Activated naive CD4-positive, alpha-beta T cell treated with anti-CD3 and anti-CD28 coated beads, Interleukin-2, amount 50 U/mL, for 72 hours (primary cell): ENCODE measurements at places on chromosomes 5 and 9. TPM values are rescaled to one million over a fixed set of nuclear protein-coding genes. Genes with fewer than 3 reads are reported as not detected.

- DNase-seq, result no peak
Measured at GRCh38 chr5:14155739-14156138, 12.6 kb downstream of the TRIO start.

DNA sequence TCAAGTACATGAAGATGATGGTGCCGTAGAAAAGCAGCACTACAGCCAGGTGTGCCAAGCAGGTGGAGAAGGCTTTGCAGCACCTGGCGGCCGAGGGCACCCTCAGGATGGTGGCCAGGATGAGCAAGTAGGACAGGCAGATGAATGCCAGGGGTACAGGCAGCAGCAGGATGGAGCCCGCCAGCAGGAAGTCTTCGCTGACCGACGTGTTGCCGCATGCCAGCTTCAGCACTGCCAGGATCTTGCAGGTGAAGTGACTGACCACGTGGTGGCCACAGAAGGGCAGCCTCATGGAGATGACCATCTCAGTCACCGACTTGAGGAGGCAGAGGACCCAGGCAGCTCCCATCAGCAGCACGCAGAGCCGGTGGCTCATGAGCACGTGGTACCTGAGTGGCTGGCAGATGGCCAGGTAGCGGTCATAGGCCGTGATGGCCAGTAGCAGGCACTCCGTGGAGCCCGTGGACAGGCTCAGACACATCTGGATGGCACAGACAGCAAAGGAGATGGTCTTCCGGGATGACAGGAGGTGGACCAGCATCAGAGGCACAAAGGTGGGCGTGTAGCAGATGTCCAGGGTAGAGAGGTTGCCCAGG, 482 bp downstream of the OR13J1 start:
- DNase-seq, result no peak

Gene FOXD4
- total RNA-seq, result not detected

- DNase-seq, result no peak
Measured at GRCh38 chr9:73114958-73115357, 36.7 kb upstream of the ANXA1 start.

- no peak for DNase-seq
Measured at GRCh38 chr5:140073296-140073695, 30.2 kb upstream of the NRG2 start.

GRCh38 chr5:101966476-101966875, 329.6 kb downstream of the SLCO4C1 start:
- no peak for DNase-seq

DNA sequence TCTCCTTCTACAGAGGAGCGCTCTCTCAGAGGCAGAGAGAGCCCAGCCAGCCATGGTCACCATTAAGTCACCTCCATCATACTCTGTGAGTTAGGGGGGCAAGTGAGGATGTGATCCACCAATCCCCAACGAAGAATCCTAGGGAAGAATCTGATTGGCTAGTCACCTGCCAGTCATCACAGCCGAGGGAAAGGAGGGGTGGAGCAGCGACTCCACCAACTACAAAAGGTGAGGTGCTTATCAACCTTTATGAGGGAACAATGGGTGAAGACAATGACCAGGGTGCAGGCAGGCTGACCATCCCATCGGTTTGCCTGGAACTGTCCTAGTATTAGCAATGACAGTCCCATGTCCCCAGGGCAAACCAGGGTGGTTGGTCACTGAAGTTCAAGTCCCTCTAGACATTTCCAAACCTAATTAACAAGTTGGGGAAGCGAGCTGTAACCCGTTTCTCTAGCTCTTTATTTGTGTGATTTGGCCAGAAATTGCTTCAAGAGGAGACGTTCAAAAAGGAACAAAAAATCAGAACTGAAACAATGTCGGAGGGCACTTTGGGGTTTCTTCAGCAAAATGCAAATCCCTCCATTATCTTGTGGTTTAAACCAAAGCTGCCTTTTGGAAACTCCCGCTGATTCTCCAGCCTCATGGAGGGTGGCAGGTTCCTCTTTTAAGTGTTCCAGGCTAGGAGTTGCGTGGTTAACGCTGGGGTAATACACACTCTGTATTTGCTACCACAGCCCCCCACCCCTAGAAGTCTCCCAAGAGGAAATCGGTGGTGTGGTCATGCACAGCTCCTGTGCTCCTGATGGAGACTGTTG, 18.8 kb upstream of the FCN1 start:
- no peak for DNase-seq

DNA sequence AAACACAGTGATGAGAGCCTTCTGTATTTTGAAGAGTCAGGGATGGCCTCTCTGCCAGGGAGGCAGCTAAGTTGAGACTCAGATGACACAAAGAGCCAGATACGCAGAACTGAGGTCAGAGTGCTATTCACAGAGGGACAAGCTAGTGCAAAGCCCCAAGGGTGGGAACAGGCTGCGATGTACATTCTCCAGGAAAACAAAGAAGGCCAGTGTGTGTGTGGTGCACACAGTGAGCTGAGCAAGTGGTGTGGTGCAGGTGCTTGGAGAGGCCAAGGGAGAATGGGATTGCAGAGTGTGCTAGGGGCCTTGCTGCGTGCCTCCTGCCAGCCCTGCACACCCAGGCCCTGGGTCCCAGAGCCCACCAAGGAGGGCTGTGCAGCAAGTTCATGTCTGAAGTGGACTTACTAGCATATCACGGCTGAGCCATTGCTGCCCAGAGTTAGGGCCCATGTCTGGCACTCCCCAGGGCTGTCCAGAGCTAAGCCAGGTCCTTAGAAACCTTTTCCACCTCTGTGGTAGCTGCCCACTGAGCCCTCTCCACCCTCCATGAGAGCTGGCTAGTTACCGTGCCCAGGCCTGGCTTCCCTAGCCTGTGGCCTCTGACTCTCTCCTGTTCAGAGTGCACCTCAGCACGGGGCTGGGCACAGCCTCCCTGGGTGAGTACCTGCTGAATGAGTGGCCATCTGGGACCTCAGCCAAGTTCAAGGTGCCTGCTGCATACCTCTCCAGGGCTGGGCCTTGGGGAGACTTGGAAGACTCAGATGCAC, 9.3 kb downstream of the SLC25A48 start:
- DNase-seq, result no peak

- DNase-seq, result no peak
Measured at GRCh38 chr5:159657298-159657697, 259.0 kb upstream of the ADRA1B start.

Gene FAM221B
- not detected for total RNA-seq

DNA sequence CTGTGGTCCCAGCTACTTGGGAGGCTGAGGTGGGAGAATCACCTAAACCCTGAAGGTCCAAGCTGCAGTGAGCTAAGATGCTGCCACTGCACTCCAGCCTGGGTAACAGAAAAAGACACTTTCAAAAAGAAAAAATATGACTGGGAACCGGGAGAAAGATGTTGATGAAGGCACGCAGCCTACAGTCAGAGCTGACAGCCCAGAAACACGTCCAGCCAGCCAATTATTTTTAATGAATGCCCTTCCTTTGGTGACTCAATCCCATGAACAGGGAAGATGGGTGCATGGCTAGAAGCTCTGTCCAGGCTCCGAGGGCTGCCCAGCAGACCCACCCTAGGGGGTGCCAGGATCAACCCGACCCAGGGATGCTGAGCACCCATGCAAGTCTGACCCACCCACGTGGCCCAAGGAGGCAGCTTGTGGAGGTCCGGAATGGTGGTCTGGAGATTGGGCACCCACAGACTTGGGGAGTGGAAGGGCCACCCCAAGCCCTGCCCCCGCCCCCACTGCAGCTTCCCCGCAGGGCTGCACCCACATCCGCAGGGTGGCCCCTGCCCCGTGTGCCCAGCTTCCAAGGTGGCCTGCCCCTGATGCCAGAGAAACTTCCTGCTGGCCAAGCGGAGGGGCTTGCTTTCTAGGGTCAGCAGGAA, 51.0 kb downstream of the ADAMTS2 start:
- no peak for DNase-seq

- DNase-seq, result no peak
Measured at GRCh38 chr9:96381125-96381524, 2.4 kb downstream of the SLC35D2 start.

Gene GRHPR
- total RNA-seq, result 65.6 TPM

Gene PRDM12
- not detected for total RNA-seq

GRCh38 chr5:146588331-146589027, 72.5 kb upstream of the GPR151 start:
- DNase-seq, result no peak

Gene SLC45A2
- total RNA-seq, result 0.33 TPM

GRCh38 chr5:108793207-108793606, 45.5 kb downstream of the FER start:
- DNase-seq, result no peak

Gene KCNMB1
- total RNA-seq, result not detected

Gene SV2C
- total RNA-seq, result not detected

Gene TPRN
- 7.3 TPM for total RNA-seq

DNA sequence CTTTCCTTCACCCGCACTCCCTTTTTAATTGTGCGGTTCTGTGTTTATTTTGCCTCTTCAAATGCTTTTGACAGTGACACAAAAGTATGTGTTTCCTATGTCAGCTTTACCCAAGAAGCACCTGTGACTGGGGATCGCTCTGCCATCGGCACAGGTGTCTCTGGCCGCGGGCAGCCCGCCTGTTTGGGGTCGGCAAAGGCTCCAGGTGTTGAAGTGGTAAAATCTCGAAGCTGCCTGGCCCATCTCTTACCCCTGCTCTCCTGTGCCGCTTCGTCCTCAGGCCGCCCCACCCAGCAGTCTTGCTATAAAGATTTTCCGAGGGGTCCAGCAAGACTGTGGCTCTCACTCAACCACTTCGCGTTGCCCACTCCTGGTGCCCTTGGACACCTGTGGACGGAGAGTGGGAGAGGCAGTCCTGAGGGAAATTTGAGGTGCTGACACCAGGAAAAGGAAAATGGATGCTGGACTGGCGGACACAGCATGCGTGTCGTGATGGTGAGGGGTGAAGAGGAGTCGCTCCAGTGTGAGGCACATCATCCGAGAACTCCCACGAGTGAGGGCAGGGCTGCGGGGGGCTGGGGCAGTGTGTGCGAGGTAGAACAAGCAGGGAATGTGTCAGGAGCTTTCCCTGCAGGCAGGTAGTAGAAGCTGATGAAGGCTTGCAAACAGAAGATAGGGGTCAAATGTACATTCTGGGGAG, 29.1 kb upstream of the CEP72 start:
- no peak for DNase-seq

GRCh38 chr5:157273131-157273556, 7.2 kb downstream of the CYFIP2 start:
- no peak for DNase-seq

- DNase-seq, result no peak
Measured at GRCh38 chr5:94691949-94692348, 73.5 kb downstream of the SLF1 start.

DNA sequence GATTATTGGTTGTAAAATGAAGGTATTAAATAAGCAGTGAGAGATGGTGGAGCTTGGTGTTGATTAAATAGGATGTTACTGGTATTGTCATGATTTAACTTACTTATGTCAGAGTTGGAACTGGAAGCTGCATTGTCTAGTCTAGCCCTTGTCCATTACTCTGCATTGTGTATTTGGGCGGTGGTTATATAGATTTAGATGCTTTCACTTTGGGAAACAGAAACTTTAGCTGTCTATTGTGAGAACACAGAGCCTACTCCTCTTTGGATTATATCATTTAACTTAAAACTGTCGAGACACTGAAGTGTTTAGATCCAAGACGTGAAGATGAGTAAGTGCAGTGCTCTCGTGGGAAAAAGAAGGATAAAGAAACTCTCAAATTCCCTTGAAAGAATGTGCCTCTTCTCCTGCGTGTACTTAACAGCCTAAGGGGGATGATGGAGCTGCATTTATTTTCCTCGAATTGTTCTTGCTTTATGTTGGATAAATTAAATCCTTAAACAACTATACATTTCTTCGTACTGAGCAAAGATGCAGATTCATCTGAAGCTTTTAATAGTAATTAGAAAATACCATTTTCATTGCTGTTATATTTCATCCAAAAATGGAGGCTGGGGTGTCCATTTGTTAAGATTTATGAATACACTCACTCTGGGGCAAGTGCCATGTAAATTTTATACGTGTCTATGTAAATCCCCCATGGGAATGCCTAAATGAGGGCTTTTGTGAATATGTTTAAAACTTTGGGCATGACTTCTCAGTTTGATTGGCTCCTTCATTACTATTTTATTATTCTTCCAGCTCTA, 21.6 kb downstream of the FBXL7 start:
- no peak for DNase-seq

Gene PGM5
- total RNA-seq, result not detected

DNA sequence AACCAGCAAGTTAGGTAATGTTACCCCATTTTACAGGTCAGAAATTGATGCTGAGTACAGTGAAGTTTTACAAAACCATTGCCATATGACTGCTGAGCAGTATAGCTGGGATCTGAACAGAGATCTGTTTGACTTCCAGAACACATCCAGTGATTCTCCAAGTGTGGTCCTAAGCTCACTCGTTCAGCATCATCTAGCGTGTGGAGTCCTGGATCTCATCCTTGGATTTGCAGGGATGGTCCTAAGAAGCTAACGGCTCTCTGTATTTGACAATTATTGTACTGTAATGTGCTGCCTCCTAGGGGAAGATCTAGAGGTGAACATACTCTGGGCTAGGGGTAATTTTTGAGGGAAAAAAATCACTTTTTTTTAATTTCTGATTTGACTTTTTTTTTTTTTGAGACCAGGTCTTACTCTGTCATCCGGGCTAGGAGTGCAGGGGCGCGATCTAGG, 1.4 kb downstream of the SLC26A2 start:
- DNase-seq, result no peak

- DNase-seq, result no peak
Measured at GRCh38 chr9:125272697-125273096, 11.1 kb downstream of the GAPVD1 start.

- no peak for DNase-seq
Measured at GRCh38 chr5:150514708-150515211, 6.8 kb downstream of the NDST1 start.

- DNase-seq, result no peak
Measured at GRCh38 chr9:120369608-120370220, 210.3 kb downstream of the CDK5RAP2 start.

- DNase-seq, result no peak
Measured at GRCh38 chr5:131084436-131084835, 80.6 kb downstream of the HINT1 start.

- DNase-seq, result no peak
Measured at GRCh38 chr9:35702696-35703095, 13.0 kb upstream of the TPM2 start.

Gene APC
- 17.4 TPM for total RNA-seq

DNA sequence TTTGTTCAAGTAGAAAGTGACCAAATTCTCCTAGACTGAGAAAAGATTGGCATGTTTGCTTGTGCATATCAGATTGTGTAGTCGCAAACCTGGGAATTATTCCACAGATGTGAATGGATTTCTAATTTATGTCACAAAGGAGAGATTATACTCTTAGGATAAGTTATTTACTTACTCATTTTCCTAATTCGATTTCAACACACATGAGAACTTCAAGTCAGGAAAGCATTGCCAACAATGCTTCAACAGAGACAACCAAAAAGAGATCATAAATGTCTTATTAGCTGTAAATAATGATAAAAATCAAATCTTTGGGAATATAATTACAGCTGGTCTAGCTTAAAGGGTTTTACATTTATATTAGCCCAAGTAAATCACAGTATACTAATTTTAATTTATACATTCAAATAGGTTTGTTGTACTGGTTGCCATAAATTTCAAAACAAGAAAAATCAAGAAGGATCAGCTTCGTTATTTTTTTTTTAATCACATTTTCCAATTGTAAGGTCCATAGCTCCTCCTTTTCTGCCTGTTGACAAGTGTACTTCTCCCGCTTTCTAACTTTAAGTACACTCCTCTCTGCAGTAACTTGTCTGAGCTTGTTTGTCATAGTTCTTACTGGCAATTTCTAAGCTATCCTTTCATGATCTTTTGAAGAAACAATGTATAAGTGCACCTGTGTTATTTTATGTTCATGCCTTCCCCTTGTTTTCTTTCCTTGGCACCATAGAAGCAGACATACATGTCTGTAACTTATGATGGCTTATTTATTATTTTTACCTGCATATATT, 246.6 kb downstream of the DEPDC1B start:
- DNase-seq, result no peak
